ENCODE measurements at places on chromosomes 7 and 10.

DNA sequence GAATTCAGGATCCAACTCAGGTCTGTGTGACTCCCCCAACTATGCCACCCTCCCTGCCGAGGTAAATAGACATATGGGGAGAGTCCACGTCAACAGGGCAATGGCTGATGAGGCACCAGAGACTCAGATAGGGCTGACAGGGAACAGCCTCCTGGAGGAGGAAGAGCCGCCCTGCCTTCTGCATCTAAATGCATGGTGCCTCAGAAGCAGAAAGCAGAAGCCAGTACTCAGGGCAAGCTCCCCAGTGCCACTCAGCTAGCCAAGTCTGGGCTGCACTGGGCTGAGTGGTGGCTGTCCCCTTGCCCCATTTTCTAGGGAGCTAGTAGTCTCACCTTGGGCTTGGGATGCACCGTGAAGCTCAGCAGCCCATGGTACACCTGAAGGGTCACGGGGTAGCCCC, 11.0 kb downstream of the RRP12 start:
- no peak for DNase-seq

DNA sequence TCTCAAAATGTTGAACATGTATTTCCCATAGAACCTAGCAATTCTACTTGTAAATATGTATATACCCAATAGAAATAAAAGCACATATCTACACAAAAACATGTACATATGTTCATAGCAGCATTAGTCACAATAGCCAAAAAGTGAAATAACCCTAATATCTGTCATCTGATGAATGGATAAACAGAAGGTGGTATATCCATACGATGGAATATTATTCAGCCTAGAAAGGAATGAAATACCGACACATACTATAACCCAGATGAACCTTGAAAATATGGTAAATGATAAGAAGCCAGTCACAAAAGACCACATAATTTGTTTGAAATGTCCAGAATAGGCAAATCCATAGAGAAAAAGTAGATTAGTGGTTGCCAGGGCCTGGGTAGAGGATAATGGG, 87.9 kb downstream of the MCU start:
- no peak for DNase-seq

DNA sequence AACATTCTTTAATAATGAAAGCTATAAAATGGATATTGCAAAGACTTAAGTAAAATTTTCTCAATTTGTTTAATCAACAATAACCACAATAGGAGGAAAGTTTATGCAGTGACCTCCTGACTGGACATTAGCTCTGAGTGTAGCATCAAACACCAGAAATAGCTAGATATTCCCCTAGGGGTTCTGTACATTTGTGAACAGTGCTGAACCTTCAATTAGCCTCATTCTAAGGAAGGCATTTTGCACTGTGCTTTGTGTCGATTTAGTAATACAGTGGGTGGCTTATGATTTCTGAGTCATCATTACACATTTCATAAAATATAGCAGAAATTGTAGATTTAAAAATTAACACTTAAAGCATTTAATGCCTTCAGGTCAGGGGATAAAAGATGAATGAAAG, 367.3 kb upstream of the PCDH15 start:
- DNase-seq = no peak

DNA sequence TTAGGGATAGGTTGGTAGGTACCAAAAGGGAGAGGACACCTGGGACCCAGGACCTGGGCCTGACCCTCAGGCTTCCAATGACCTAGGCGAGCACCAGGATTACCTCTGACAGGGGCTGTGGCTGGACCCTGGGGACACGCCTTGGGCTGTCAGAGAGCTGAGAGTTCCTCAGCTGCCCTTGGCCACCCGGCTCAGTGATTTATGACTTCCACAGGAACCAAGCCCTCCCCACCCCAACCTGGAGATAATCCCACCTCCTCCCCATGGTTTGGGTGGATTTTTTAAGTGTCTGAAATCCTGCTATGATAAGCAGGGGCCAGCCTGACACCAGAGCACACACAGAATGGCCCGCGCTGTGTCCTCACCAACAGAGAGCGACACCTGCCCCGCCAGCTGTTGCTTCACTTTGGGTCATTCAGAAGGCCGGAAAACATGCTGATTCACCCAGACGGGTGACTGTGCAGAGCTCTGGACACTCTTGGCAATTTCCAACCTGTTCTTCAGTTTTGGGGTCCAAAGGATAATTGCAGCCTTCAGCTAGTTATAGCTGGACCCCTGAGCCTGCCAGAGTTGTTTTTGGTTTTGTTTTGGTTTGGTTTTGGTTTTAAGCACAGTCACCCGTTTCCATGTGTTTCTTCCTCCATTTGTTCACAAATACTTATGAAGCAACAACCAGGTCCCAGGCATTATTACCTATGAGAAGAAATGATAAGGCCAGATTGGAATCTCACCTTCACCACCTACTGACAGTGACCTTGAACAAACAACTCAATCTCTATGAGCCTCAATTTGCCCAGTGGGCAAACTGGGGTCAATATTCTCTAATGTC, 78.2 kb downstream of the RAB11FIP2 start:
- DNase-seq = peak; percentile 28

DNA sequence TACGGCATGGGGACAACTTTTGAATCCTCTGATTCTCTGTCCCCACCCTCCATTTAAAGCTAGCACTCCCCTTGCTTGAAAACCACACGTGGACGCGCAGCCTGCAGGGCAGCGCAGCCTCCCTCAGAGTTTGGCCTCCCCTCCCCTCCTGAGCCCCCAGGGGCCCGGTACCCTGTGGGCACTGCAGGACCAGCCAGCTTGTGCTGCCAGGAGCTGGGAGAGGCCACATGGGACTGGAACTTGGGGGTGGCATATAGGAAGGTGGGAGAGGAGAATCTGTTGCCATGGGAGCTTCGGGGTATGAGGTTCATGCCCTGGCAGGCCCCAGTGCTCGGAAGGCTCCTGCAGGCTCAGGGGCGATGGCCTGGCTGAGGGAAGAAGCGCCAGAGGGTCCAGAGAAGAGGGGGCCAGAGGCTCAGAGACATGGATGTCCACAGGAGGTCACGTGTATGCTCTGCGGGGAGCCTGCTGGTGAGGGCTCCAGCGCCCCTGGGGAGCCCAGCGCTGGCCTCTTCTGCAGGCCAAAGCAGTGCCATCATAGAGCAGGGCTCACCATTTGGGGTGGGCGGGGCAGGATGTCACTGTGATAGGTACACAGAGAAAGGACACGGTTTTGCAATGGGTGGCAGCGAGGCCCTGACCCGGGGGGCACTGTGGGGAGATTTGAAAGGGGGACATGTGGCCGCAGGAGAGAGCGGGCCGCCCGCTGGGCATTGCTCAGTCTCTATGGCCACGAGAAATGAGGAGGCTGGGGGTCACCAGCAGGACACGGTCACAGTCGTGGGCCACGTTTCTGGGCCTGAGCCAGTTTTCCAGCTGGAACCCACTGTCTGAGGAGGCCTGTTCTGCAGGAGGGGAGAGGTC, 64.2 kb downstream of the GLRX3 start:
- no peak for DNase-seq

DNA sequence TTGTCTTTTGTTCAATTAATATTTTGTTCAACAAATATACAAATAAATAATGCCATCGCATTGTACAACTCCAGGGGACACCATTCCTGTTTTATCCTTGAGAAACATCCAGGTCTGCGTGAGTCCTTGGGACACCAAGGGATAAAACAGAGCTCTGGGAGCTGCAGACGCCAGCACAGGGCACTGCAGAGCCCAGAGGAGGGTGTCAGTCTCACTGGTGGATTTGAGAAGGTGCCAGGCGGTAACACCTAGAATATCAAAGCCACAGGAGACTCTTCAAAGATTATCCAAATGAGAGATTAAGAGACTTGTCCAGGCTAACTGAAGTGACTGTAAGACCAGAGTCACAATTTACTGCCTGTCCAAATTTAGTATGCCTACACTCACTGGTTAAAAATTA, 55.3 kb downstream of the TEX36 start:
- no peak for DNase-seq

DNA sequence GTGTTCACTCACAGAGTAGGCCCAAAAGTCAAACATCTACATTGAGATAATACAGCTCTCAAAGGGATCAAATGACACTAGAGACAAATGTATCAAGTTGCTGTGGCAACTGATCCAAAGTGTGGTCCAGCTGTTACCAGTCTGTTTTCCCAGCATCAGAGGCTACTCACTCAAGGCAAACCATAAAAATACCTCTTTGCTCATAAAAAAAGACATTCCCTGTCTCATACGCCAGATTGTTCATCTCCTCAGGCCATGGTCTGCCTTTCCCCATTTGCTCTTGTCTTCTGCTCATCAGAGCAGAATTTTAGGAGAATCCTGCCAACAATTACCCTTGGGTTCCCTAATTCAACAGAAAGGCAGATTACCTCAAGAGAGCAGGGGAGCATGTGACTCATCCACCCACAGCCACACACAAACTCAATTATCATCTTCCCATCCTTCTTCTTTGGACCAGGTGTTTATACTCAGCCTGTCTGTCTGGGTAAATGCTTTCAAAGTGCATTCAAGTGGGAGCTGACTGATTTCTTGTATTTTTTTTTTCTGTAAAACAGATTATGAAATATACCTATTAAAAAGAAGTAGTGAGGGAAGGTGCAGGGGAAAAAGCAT, 226.5 kb upstream of the HPS1 start:
- peak; percentile 8 for DNase-seq

- no peak for DNase-seq
Measured at GRCh38 chr10:66550351-66550750, 375.5 kb upstream of the LRRTM3 start.

- no peak for DNase-seq
Measured at GRCh38 chr10:131802996-131803395, 97.8 kb upstream of the PPP2R2D start.

- no peak for DNase-seq
Measured at GRCh38 chr7:112882511-112882910, 92.3 kb upstream of the TMEM168 start.

DNA sequence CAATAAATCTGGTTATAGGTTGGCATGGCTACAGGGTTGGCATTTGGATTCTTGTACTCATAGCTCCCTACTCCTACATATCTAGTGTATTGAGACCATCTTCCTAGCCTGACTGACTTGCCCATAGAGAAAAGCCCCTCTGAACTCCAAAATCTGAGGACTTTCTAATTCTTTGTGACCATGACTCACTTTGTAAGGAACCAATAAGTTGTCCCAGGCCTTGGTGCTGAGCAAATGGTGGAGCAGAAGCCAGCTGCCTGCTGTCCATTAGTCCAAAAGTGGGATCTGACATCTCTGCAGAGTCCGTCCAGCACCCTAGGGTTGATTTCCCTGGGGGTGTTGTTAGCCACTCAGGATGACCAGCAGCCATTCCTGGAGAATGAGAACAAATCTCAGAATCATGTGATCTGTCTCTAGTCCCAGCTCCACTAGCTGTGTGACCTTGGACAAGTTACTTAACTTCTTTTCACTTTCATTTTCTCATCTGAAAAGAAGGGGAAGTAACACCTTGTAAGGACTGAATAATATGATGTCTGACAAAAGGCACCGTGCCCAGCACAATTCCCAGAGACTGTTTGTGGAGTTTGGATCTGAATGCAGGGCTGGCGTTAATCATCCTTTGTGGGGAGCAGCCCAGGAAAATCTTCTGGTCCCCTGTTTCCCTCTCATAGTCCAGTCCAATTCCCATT, 44.1 kb downstream of the MTURN start:
- peak; percentile 39 for DNase-seq

GRCh38 chr10:117132751-117133231, 5.3 kb downstream of the VAX1 start:
- DNase-seq = peak; percentile 47

DNA sequence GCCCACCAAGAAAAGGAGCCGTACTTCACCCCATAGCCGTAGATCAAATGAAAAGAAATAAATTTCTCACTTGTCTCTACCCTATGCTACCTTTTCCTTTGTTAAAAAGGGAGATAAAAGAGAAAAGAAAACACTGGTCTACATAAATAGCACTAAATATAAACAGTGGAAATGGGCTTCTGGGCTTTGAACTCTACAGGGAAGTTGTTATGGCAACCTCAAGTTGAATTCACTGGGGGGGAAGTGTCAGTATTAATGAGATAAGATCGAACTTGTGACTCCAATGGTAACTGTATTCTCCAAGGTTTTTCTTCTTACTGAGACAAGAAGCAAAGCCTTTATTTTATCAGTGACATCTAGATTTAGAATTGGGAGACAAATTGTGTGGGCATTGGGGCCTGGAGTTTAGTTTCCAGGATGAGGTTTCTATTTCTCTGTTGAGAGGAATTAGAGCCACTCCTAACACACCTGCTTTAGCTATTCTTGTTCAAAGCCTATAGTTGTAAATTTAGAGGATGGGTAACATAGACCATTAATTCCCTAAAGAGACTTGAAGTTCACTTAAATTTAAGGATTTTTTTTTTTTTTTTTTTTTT, 604.3 kb upstream of the GALNT17 start:
- no peak for DNase-seq

GRCh38 chr7:79770970-79771369, 317.5 kb upstream of the MAGI2 start:
- DNase-seq = no peak

- peak; percentile 35 for DNase-seq
Measured at GRCh38 chr7:29337546-29338116, 143.1 kb downstream of the CHN2 start.

DNA sequence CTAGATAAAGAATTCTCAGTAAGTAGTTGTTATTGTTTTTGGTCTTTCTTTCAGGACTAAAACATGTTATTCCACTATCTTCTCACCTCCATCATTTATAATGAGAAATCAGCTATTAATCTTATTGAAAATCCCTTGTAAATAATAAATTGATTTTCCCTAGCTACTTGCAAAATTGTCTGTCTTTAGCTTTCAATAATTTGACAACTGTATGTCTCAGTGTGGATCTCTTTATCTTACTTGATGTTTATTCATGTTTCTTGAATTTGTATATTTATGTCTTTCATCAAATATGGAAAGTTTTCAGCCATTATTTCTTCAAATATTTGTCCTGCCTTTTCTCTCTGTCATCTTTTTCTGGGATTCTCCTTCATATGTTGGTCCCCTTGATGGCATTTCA, 117.1 kb upstream of the ANTXRL start:
- DNase-seq = no peak

DNA sequence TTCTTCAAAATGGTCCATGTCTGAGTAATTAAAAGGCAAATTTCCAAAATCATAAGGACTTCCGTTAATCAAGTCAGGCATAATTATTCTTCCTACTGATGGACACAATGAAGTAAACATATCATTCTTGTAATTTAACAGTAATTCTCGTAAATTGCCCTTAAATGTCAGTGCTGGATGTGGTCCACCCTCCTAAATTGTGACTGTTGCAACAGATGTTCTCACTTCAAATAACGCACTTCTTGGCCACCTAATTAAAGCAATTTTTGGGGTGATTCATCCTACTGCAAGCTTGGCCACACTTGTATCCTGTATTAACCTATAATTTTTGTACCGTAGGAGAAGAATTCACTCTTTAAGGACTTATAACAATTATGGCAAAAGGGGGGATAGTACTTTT, 1.9 kb downstream of the COL1A2 start:
- no peak for DNase-seq

Measured in small intestine (tissue), 16 donors.